Kasumi-1 (cell line): ENCODE measurements at places on chromosomes 3 and 15.

GRCh38 chr15:79028411-79028964 lies 62.1 kb downstream of the RASGRF1 start:
- peak; percentile 64 for DNase-seq

DNA sequence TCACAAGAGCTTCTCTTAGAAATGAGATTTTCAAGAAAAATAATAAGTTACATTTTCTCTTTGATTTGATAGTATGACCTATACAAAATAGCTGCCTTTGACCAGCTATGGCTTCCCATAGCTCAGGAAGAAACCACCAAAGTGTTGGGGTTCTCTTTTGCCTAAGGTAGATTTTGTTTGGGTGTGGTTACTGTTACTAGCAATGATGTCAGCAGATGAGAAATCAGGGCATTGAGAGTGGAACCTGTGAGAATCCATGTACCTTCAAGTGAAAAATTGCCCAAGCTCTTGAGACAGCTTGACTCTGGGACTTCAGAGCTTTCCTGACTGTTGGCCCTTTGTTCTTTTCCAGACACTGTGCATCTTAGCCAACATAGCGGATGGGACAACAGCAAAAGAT lies 45.6 kb downstream of the NME9 start:
- no peak for DNase-seq

DNA sequence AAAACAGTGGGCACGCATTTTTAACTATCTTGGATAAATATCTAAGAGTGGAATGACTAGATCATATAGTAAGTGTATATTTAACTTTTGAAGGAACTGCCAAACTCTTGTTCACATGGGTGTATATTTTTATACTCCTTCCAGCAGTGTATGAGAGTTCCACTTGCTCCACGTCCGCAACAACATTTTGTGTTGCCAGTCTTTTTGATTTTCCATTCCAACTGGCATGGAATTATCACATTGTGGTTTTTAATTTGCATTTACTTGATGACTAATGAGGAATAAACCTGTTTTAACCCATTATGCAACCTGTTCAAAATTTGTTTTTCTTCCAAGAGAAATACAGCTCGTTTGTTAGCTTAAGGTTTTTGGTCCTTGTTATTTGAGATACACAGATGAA lies 51.6 kb downstream of the ZNF621 start:
- DNase-seq, result no peak

GRCh38 chr15:81182756-81183438 lies 13.8 kb upstream of the IL16 start:
- DNase-seq, result peak; percentile 10

DNA sequence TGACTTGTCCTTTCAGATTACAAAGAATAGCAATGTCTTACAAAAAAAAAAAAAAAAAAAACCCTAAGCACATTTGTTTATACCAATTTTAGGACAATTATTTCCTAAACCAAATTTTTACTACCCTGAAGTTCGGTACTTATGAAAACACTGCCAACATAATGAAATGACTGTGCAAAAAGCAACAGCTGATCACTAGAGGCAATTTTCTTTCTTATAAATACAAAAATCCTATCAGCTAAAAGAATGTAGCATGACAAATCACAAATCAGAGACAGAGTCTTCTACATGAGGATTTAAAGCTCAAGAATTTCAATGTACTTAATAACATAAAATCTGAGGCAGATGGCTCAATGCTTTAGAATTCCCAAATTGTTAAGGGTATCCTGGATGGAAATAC lies 191.8 kb downstream of the MAGI1 start:
- no peak for DNase-seq
